ENCODE measurements at places on chromosomes 2 and 18. TPM values are rescaled to one million over a fixed set of nuclear protein-coding genes. Genes with fewer than 3 reads are reported as not detected.

The ACTG2 gene
- 3,612 TPM for total RNA-seq

The IL36RN gene
- total RNA-seq = not detected

The SELENOI gene
- 6.6 TPM for total RNA-seq

DNA sequence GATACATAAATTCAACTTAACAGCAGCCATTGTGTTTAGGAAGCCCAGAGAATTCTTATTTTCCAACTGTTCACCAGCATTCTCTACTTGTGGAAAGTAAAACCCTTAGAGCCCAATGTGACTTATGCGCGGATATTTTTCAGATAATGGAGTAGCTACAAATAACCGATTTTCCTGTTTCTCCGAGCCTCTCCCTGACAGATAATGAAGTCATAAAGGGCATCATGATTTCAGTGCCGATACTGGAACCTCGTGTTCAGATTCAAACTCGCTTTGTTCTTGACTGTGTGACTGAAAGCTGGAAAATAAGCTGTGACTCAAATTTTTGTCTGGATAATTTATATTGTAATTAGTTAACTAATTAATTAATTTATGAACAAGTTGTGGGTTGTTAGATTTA is 228.2 kb downstream of the VAPA start:
- H3K27me3 ChIP-seq = no peaks in the 10 kb centered on the region
- peaks cover 47% of the 10 kb centered on the region for H3K4me1 ChIP-seq
- H3K36me3 ChIP-seq = no peaks in the 10 kb centered on the region
- H3K4me3 ChIP-seq = no peak overlapping the region
- H3K27ac ChIP-seq = no peak overlapping the region

GRCh38 chr2:71938659-71939587 is 208.7 kb downstream of the CYP26B1 start:
- H3K27ac ChIP-seq = no peak overlapping the region
- H3K4me3 ChIP-seq = no peak overlapping the region
- no peak for DNase-seq
- H3K4me1 ChIP-seq = peaks cover 18% of the 10 kb centered on the region
- no peaks in the 10 kb centered on the region for H3K27me3 ChIP-seq

GRCh38 chr18:9020221-9020620 is 82.3 kb upstream of the NDUFV2 start:
- no peak overlapping the region for H3K4me3 ChIP-seq
- H3K27ac ChIP-seq = no peak overlapping the region
- no peaks in the 10 kb centered on the region for H3K27me3 ChIP-seq
- DNase-seq = no peak
- H3K36me3 ChIP-seq = no peaks in the 10 kb centered on the region

GRCh38 chr2:101741775-101742520 is 44.4 kb downstream of the MAP4K4 start:
- peak overlapping the region; percentile 61 for H3K27ac ChIP-seq
- no peak for DNase-seq
- no peak overlapping the region for H3K4me3 ChIP-seq
- peaks cover 62% of the 10 kb centered on the region for H3K4me1 ChIP-seq
- no peaks in the 10 kb centered on the region for H3K27me3 ChIP-seq

GRCh38 chr2:74007121-74007520 is 22.4 kb downstream of the TET3 start:
- no peak overlapping the region for H3K4me3 ChIP-seq
- no peak overlapping the region for H3K27ac ChIP-seq
- peaks cover 52% of the 10 kb centered on the region for H3K4me1 ChIP-seq
- DNase-seq = no peak

- H3K27ac ChIP-seq = no peak overlapping the region
- no peak overlapping the region for H3K4me3 ChIP-seq
- no peaks in the 10 kb centered on the region for H3K27me3 ChIP-seq
- no peaks in the 10 kb centered on the region for H3K36me3 ChIP-seq
- DNase-seq = no peak
These were observed 500.1 kb downstream of the ARHGAP15 start for GRCh38 chr2:143629340-143629739.

Data from sigmoid colon (tissue), 7 donors.